Mesothelial cell of epicardium (in vitro differentiated cells): ENCODE measurements at places on chromosomes 4 and X. TPM values are rescaled to one million over a fixed set of nuclear protein-coding genes. Genes with fewer than 3 reads are reported as not detected.

SSX2B gene
- total RNA-seq: not detected in 3 replicates

DNA sequence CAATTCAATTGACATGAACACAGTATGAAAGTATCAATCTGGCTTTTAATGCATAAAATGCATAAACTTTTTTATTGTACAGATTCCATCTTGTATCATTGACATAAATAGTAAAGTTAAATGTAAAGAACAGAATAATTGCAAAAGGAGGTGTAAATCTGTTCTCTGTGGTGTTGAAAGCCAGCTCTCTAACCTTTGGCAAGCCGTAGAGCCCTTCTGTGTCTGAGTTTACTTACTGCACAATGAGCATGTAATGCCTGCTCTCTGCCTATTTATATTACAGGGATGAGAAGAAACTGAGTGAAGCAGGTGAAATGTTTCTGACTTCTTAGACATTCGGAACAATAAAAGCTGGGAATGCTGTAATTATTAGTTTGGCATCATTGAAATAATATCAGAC is 389.3 kb upstream of the EPHA5 start:
- no peaks in the 10 kb centered on the region for H3K27me3 ChIP-seq
- no peak for DNase-seq
- H3K4me3 ChIP-seq: no peak overlapping the region
- H3K4me1 ChIP-seq: no peaks in the 10 kb centered on the region
- no peaks in the 10 kb centered on the region for H3K36me3 ChIP-seq
- H3K27ac ChIP-seq: no peak overlapping the region

DNA sequence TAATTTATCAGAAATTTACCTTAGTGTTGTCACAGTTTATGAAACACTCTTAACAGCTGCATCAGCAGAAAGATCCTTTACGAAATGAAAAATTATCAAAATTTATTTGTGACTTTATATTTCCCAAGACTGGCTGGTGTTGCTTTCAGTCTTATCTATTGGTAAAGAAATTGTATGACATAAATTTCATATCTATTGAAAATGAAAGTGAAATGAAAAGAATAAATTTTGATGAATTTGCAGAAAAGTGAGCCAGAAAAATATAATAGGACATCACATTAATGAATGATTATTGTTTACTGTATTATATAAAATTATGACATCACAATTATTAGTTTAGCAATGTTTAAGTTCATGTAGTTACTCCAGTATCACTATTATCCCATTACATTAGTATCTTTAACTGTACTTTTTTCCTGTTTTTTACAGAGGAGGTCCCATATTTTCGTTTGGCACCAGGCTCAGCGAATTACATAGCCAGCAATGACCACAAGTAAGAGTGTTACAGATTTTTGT is 13.2 kb upstream of the TMEM165 start:
- H3K27me3 ChIP-seq: no peaks in the 10 kb centered on the region
- H3K27ac ChIP-seq: no peak overlapping the region
- H3K4me1 ChIP-seq: peaks cover 4% of the 10 kb centered on the region
- H3K36me3 ChIP-seq: no peaks in the 10 kb centered on the region
- no peak overlapping the region for H3K4me3 ChIP-seq
- DNase-seq: no peak

DNA sequence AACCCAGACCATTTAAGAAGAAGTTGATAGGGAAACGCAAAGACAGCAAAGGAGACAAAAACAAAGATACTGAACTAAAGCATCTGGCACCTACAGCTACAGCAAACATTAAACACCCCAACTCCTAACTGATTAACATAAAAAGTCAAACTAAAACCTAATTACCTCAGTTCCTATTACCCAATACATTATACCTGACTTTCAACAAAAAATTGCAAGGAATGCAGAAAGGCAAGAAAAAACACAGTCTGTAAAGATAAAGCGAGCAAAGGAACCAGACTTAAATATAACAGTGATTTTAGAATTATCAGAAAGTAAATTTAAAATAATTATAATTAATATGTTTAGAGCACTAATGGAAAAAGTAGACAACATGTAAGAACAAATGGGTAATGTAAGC is 9.4 kb upstream of the FMR1 start:
- peaks cover 2% of the 10 kb centered on the region for H3K36me3 ChIP-seq
- H3K4me3 ChIP-seq: no peak overlapping the region
- H3K4me1 ChIP-seq: peaks cover 47% of the 10 kb centered on the region

DNA sequence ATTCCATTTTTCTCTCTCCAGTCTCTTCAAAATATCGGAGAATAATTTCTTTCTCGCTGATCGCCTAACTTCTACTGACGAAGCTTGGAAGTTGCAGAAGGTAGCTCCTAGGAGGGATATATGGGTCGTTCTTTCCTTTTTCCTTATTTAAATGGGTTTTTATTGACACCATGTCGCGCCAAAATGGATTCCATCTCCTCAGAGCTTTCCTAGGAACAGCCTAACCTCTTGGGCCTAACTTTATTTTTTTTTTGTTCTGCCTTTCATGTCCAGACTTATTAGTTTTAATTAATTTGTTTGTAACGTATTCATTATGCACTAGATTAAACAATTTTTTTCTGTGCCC is 359.4 kb upstream of the ZCCHC13 start:
- no peak for DNase-seq
- peak overlapping the region; percentile 96 for H3K27ac ChIP-seq
- peaks cover 18% of the 10 kb centered on the region for H3K36me3 ChIP-seq
- H3K4me1 ChIP-seq: peaks cover 18% of the 10 kb centered on the region
- peak overlapping the region; percentile 82 for H3K4me3 ChIP-seq

DNA sequence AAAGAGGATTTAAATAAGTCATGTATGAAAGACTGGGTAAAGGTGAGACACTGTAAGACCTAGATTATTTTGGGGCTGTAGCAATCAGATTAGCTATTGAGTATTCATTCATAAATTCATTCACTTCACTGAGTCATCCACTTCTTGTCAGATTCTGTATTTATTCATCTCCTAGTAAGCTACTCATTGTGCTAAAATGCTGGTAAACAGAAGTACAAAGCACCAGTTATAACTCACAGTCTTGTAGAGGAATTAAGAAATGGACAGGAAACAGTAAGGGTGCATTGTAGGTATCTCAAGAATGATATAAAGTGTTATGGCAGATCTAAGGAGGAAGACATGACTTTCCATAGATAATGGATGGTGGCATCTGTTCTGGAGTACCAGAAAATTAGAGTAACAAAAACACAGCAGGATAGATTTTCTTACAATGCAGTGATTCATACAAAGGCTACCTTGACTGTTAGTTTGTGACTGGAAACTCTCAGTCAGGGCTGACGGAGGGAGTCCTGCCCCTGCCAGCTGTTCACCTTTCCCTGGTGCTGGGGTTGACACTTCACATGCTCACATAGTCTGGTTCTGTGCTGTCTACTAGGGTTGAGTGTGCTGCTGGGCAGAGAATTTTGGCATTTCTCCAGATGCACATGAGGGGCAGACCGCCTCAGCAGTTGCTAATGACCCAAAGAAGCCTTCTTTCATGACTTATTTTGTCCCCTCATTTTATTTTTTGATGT is 26.5 kb upstream of the HAND2 start:
- no peak overlapping the region for H3K27ac ChIP-seq
- no peak for DNase-seq
- H3K4me1 ChIP-seq: peaks cover 23% of the 10 kb centered on the region
- H3K36me3 ChIP-seq: no peaks in the 10 kb centered on the region
- no peak overlapping the region for H3K4me3 ChIP-seq
- H3K27me3 ChIP-seq: peaks cover 6% of the 10 kb centered on the region

GRCh38 chr4:160318567-160319220 is 1215.8 kb downstream of the RAPGEF2 start:
- H3K4me1 ChIP-seq: peaks cover 30% of the 10 kb centered on the region
- H3K36me3 ChIP-seq: peaks cover 7% of the 10 kb centered on the region
- DNase-seq: no peak
- no peak overlapping the region for H3K4me3 ChIP-seq
- no peaks in the 10 kb centered on the region for H3K27me3 ChIP-seq
